ENCODE measurements at places on chromosomes 1 and 21. TPM values are rescaled to one million over a fixed set of nuclear protein-coding genes. Genes with fewer than 3 reads are reported as not detected.

The FMO3 gene
- not detected for total RNA-seq

The COL8A2 gene
- 3.3 TPM for total RNA-seq

The KPRP gene
- total RNA-seq, result not detected

The IL20 gene
- not detected for total RNA-seq

The DNALI1 gene
- total RNA-seq, result 0.26 TPM

GRCh38 chr1:7842517-7842916 is 10.3 kb downstream of the UTS2 start:
- DNase-seq, result no peak

DNA sequence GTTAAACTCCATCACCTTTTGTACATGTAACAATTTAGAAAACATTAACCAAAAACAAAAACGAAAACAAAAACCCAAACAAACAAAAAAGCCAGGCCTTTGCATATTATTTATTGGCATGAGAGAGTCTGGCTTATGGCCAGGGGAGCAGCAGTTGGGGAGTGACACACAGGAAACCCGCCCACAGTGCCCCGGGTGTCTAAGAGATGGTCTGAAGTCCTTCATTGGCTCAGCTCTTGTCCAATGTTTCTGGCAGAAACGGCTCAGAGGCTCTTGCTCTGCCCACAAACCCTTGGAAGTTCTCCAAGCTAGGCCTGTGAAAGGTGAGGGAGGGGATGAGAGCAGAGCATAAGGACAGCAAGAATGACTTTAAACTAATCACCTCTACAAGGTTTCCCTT is 131.5 kb downstream of the CNIH3 start:
- DNase-seq, result peak; percentile 49

DNA sequence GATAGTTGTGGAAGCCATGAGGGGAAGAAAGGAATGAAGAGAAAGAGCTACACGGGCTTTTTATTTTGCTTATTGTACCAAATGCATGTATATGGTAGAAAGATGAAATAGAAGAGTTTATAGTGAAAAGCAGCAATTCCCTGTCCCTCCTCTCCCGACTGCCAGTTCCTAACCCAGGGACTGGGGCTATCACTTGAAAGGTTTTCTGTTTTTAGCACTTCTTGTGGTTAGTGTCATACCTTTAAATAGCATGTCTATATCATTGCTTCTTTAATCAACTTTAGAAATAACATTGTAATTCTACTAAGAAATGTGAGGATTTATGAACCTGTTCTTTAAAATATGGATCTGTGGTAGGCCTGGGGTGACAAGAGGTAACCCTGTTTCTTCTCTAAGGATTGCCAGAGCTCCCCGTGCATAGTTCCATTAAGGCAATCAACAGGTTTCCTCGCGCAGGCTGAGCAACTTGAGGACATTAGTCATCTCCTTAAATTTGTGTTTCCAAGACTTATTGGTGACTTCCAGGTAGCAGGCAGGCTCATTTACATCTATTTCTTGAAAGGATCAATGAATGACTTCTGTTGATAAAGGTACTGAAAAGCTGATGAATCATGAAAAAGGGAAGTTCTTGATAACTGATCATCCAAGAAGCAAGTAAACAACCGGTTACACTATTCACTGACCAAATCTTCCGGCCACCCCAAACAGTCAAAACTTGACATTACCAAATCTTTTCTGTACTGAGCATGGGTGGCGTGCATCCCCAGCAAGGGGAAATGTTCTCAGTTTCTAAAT is 37.8 kb upstream of the S1PR1 start:
- no peak for DNase-seq

- DNase-seq, result no peak
These were observed 17.7 kb downstream of the HIPK1 start for GRCh38 chr1:113946678-113947387.

DNA sequence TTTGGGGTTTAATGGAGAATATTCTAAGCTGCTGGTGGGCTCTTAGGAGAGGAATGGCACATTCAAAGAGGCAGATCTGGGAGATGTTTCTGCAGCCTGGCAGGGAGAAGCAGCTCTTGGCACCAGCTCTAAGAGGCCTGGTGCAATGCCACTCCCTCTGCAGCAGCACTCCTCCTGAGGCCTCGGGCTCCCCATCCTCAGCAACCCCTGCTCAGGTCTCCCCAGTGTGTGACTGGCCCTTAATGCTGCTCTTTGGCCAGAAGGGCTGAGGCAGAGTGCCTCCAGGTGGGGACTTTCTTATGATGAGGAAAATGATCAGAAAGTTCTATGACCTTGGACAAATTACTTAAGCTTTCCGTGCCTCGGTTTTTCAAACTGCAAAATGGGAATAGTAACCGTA is 55.5 kb downstream of the MAB21L3 start:
- DNase-seq, result no peak

- no peak for DNase-seq
These were observed 74.2 kb upstream of the FOXD3 start for GRCh38 chr1:63248216-63248615.

DNA sequence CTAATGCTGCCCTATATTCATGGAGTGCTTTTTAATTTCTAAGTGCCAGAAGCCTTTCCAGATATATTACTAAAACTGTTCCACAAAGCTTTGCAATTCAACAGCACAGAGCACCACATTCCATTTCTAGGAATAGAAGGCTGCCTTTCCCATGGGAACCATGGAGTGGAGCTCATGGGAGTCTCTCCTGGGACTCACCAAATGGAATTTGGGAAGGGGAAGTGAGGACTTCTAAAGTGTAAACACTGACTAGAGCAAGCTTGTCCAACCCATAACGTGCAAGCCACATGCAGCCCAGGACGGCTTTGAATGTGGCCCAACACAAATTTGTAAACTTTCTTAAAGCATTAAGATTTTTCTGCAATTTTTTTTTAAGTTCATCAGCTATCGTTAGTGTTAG is 190.4 kb upstream of the TNR start:
- DNase-seq, result no peak

Measured in bronchial epithelial cell (primary cell).